ENCODE measurements at places on chromosomes 7 and 10.

- no peak for DNase-seq
These were observed 4.5 kb downstream of the NEUROG3 start for GRCh38 chr10:69568472-69569395.

- DNase-seq = no peak
These were observed 68.1 kb downstream of the HTR5A start for GRCh38 chr7:155138204-155138603.

- no peak for DNase-seq
These were observed 258.7 kb downstream of the ELFN1 start for GRCh38 chr7:1928645-1929348.

DNA sequence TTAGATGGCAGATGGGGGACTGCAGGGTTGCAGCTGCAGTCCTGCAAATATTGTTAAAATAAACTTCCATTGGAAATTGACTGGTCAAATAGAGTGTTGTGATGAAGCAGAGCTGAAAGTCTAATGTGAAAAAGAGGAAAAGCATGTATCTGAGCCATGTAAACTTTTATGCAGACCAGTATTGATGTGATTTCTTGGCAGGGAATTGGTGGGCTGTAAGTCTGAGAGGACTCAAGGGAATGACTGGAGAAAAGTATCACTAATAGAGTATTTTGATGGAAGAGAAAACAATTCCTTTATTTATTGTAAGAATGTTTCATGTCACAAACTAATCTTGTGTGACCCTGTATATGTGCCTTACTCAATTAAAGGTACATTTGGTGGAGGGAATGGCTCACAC is 155.5 kb downstream of the PPP1R9A start:
- DNase-seq = no peak

GRCh38 chr10:126795318-126795717 is 109.9 kb upstream of the DOCK1 start:
- no peak for DNase-seq

All from NCI-H524 treated with DMSO at 0.1 percent for 48 hours (cell line).